ENCODE measurements at places on chromosomes 2 and 18.
A peak's percentile ranks its signal among the peaks of the same experiment; 100 is the strongest.

DNA sequence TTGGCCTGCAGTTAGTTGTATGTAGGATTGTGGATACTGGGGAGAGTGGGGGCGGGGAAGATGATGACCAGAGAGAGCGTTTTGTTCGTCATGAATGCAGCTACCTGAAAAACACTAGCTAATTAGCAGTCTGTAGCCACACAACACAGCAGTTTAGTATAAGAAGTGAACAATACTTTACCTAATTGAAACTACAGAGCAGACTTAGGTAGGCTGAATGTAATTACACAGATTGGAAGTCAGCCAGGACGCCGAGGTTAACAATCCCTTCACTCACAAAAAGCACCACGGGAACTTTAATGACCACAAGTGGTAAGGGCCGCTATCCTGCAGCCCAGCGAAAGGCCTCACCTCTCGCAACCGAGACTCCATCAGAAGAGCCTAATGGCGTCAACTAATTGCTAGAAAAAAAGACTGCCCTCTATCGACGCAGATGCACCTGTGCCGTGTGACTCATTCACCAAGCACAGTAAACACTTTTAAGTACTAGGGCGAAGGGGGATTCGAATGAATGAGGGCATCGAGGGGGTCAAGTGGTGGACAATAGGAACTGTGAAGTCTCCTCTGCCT, 591.0 kb downstream of the ARHGAP15 start:
- DNase-seq, result no peak

- DNase-seq, result no peak
These were observed 199.6 kb downstream of the AFF3 start for GRCh38 chr2:99942561-99943347.

DNA sequence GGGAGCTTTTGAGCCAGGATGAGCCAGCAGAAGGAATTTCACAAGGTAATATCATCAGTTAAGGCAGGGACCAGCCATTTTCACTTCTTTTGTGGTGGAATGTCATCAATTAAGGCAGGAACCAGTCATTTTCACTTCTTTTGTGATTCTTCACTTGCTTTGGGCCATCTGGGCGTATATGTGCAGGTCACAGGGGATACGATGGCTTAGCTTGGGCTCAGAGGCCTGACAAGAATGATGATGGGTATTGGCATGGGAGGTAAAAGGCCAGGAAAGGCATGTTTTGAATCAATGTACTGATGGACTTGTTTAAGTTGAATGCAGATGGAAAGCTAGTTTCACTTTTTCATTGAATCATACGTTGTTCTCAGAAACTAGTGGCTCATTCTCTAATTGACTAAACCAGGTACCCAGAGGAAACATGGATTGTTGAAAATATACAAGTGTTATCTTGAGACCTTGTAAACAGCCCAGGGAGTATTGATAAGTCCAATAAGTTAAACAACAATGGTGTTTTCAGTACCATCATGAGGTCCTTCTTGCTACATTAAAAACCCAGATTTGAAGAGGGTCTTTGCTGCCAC, 1672.5 kb upstream of the DDX18 start:
- no peak for DNase-seq

GRCh38 chr2:216210701-216211540, 101.8 kb downstream of the XRCC5 start:
- peak; percentile 82 for DNase-seq

DNA sequence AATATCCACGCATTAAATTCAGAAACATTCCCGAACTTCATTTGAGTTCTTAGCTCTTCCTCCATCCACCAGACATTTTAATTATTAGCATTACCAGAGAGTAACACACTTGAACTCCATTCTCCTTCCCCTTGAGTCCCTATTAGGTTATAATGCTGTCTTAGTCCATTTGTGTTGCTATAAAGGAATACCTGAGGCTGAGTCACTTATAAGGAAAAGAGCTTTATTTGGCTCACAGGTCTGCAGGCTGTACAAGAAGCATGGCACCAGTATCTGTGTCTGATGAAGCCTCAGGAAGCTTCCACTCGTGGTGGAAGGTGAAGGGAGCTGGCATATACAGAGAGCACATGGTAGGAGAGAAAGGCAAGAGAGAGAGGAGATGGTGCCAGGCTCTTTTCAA, 25.4 kb downstream of the TBC1D8 start:
- no peak for DNase-seq

DNA sequence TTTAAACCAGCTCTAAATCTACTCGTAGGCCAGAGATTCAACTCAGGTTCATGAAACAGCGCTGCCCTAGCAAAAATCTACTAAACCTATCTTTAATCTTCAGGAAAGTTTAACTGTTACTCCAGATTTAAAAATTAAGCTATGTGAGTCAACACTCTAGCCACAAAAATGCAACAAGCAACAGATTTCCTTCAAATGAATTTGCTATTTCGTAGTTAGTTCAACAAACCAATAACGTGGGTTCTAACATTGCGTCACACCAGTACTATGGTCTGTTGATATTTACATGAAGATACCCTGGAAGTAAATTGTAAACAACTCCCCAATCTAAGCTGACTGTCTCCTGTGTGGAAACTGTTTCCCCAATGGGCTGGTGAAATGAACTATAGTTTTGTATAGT, 71.2 kb downstream of the FIGN start:
- peak; percentile 88 for DNase-seq

DNA sequence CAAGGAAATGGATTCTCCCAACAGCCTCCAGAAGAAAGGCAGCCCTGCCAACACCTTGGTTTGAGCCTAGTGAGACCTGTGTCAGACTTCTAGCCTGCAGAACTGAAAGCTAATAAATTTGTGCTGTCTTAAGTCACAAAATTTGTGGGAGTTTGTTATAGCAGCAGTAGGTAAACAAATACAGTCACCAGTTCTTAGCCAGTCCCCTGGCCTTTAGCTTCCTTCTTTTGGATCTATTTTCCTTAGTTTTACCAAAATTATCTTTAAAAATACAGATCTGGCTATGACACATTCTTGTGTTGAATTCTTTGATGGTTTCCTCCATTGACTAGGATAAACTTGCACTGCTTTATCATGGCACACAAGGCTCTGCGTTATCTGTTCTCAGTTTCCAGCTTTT, 697.9 kb upstream of the FANCL start:
- no peak for DNase-seq

DNA sequence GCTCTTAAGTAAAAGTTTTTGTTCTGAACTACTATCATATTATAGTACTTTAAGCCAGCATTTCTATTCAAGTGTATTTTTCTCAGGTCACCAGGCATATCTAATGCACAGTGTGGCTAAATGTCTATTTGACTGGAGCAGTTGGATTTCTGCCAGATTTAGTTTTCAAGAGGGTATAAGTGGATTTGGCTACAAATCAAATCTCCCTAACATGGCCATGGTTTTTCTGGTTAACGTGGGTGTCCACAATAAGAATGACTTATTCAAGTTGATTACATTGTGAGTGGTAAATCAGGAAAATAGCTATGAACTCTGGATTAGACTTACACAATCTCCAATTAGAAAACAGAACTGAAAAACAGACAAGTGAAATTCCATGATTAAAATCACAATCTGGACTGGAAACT, 5.7 kb upstream of the CHN1 start:
- DNase-seq, result no peak

GRCh38 chr2:52383541-52383940, 1351.6 kb upstream of the NRXN1 start:
- DNase-seq, result no peak

GRCh38 chr2:171811245-171811628, 82.8 kb downstream of the SLC25A12 start:
- peak; percentile 44 for DNase-seq

All from AG10803 (cell line).